Neural progenitor cell (in vitro differentiated cells): ENCODE measurements at places on chromosomes 12 and 14. TPM values are rescaled to one million over a fixed set of nuclear protein-coding genes. Genes with fewer than 3 reads are reported as not detected.

AQP6 gene
- total RNA-seq, result 0.12 TPM in 1 of 2 replicates, not detected in the other

GRCh38 chr14:47674148-47674542 is 1.3 kb downstream of the MDGA2 start:
- peak; percentile 58 for DNase-seq

KRT79 gene
- total RNA-seq, result not detected in 2 replicates

DNA sequence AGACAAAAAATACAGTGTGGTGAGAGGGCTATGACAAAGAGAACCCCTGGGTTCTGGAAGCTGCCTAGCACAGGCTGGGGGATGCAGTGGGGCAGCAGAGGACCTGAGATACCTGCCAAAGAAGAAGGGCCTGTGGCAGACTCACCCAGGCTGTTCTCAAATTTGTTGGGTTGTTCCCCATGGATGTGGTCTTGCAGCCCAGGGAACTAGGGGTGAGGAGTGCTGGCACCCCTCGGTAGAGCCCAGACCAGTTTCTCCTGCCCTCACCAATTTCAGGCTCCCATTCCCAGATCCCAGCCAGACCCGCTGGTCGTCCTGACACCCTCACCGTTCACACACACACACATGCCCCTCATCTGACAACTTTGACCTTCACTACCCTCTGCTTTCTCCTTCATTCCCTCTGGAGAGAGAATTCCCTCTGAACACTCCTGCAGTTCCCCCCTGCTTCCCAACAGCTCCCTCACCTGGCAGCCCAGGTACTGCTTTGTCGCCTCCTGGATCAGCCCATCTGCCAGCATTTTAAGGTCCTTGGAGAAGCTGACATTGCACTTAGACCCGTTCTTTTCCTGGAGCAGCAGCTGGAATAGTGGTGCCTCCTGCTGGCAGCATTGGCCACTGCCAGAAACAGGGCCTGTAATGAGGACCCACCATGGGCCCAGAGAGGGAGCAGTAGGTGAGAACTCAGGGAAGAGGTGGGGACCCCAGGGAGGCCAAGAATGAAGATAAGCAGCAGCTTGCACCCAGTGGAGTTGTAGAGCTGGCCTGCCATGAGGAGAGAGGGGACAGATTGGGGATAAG is 5.9 kb upstream of the GDF11 start:
- DNase-seq, result peak; percentile 81

DNA sequence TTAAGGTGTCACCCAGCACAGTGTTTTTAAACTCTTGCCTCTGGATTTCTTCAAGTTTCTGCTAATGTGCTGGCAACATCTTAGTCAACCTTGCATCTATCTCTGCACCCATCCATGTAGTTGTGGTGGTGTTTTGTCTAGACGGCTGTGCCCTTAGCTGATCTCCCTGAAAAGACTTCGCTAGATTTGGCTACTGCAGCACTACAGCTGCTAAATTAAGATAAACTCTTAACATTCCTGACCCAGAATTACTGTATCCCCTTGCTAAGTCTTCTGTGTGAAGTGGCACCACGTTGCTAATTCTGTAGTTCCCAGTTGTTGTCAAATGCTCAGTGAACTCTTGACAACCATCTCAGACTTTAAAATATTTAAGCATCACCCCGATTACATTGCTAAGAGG is 66.8 kb downstream of the SRGAP1 start:
- DNase-seq, result no peak

DNA sequence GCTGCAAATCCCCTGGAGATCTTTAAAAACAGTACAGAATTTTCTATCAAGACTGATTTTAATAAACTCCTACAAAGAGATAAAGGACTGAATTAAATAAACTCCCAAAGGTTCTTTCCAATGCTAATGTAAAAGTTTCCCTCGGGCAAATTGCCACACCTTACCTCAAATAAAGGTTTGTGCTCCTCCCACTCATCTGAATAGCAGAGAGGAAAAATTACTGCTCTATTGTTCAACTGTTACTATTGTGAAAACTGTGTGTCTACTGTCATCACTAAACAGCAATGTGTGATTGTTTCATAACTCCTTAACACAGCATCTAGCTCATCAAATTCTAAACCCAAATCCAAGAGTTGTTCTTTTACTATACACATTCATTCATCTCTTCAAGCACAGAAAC is 3.2 kb downstream of the SPTLC2 start:
- DNase-seq, result no peak

DNA sequence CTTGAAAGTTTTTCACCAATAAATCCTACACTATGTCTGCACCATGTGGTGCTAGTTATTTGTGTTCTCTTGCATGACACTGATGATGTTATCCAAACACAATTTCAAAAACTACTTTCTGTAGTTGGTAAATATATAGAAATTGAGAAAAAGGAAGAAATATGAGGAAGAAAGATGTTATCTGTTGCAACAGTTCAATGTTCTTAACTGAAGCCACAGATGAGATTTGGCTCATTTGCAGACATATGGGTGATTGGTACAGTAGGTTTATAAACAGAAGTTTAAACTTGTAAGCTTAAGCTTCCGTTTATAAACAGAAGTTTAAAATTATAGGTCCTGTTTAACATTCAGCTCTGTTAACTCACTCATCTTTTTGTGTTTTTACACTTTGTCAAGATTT is at the start of gene CLEC12A:
Gene CLEC12A (plus strand): TSS at position 229 of the 400 bp plus-strand sequence. CDS start 188 bp downstream, outside the sequence.
- no peak for DNase-seq

- no peak for DNase-seq
Measured at GRCh38 chr12:11752403-11753149, 103.1 kb downstream of the ETV6 start.

SLCO1B1 gene
- not detected in 2 replicates for total RNA-seq

ZFHX2 gene
- total RNA-seq, result 0.90 and 2.2 TPM in 2 replicates

GRCh38 chr14:102927878-102928411 is 5.5 kb downstream of the AMN start:
- peak; percentile 56 for DNase-seq

DNA sequence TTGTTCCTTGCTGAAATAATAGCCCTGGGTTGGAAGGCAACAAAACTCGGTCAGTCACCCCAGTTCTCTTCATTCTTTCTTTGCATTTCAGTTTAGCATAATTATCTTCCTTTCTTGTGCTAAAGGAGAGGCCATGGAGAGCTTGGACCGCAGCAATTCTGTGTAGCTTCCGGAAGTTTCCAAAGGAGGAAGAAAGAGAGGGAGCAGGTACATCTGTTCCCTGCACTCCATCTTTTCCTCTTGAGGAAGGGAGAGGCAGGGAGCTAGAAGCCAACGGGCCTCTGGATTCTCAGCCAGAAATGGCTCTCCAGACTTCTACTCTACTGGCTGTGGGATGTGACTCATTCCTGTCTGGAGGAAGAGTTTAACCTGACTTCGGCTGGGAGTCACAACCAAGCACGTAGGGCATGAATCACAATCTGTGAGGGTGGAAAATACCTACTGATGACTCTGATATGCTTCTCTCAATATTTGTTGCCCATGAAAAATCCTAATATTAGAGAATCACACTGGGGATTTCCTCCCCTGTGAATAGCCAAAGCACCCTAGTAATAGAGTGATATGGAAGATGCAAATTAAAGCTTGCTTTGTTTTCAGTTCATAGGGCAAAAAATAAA is 17.0 kb downstream of the ANO6 start:
- no peak for DNase-seq

MPHOSPH9 gene
- total RNA-seq, result 177 and 302 TPM in 2 replicates

RHOJ gene
- total RNA-seq, result not detected in 2 replicates

- no peak for DNase-seq
Measured at GRCh38 chr12:26595806-26596205, 237.2 kb downstream of the ITPR2 start.

POTEM gene
- total RNA-seq, result not detected in 2 replicates

SOCS4 gene
- 19.9 and 32.6 TPM in 2 replicates for total RNA-seq

DNA sequence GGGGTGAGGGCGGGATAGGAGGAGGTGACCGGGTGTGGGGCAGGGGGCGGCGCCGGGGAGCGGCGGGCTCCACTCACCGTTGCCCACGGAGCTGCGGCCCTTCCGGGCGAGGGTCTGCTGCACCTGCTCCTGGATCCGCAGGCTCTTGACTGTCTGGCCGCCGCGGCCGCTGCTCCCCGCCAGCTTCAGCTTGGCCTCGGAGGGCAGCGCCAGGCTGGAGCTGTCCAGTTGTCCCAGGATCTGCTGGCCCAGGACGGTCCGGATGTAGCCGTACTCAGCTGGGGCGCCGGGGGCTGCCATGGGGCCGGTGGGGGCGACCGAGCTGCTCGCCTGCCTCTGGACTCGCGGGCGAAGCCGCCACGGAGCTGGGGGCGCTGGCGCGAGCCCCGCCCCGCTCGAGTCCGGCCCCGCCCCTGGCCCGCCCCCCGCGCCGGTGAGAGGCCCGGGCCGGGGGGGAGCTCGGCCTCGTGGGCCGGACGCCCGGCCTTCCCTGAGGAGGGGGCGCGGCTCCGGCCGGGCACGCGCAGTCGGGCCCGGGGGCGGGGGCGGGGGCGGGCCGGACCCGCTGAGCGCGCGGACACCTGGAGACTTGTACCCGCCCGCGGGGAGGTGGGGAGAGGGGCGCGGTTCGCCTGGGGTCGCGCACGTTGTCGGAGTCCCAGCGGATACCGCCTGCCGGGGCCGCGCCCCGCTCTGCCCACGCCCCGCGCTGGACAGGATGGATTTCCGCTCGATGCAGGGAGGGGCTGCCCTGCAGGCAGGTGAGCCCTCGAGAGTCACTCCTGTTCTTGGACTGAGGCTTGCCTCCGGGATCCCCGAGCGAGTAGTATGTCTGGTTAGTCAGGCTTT is at the start of gene PKP2:
Gene PKP2 (minus strand): TSS at position 346 of the 849 bp plus-strand sequence. CDS start 46 bp downstream, at position 300.
- peak; percentile 90 for DNase-seq

SIX6 gene
- total RNA-seq, result 1.4 and 1.7 TPM in 2 replicates

- DNase-seq, result no peak
Measured at GRCh38 chr12:32659908-32660440, 19.1 kb upstream of the DNM1L start.

KRT86 gene
- not detected in 2 replicates for total RNA-seq

- DNase-seq, result no peak
Measured at GRCh38 chr12:5094986-5095385, 51.3 kb downstream of the KCNA5 start.

GRCh38 chr12:6772726-6773589 is 638 bp downstream of the LAG3 start:
- DNase-seq, result peak; percentile 48

DNA sequence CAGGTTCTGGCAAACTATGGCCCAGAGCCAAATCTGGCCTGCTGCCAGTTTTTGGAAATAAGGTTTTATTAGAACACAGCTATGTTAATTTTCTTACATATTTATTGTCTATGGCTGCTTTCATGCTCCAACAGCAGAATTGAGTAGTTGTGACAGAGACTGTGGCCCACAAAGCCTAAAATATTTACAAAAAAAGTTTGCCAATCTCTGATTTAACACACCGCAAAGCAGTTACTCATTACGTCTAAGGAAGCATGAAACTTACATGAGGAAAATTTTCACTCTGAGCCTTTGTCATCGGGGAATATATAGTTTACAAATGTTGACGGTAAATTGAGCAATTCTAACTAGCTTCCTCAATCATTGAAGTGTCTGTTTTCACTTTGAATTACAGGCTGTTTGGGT is 96.5 kb downstream of the UNC79 start:
- DNase-seq, result no peak

- no peak for DNase-seq
Measured at GRCh38 chr12:42262271-42262670, 24.2 kb upstream of the YAF2 start.

GRCh38 chr12:53567961-53568808 is 58.0 kb downstream of the ATF7 start:
- DNase-seq, result no peak

DNA sequence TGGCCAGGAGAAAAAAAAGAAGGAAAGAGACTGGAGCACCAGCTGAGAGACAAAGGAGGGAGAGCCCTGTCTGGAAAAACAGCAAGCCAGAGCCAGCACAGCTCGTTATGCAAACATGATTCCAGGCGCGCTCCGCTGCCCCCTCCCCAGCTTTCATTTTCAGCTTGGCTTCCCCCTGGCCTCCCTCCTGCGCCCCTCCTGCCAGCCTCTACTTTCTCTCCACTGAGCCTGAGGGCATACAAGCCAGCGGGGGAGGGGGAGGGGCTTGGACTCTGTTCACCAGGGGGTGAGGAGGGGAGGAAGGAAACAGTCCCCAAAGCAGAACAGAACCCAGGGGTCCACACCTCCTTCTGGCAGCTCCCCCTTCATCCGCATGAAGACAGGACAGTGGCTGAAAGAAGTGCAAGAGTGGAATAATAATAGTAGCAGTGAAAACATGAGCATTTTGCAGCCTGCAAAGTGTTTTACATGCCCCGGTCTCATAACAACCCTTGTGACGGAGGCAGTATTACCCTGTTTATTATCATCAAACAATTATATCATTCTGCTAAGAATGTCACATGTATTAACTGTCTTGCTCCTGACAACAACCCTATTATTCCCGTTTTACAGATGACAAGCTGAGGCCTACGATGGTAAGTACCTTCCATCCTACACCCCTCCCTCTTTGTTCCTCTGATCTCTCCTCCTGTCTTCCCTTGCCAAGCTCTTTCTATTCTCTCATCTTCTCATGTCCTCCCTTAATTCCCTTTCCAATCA is 24.2 kb downstream of the SMUG1 start:
- peak; percentile 54 for DNase-seq

SLC5A8 gene
- total RNA-seq, result not detected in 2 replicates

GRCh38 chr14:75331471-75331870 is 52.8 kb downstream of the FOS start:
- no peak for DNase-seq
